GM23338 (cell line): ENCODE measurements at places on chromosomes 7 and 10. TPM values are rescaled to one million over a fixed set of nuclear protein-coding genes. Genes with fewer than 3 reads are reported as not detected.

Gene PRLHR
- 0.24 TPM in 1 of 2 replicates, not detected in the other for total RNA-seq

DNA sequence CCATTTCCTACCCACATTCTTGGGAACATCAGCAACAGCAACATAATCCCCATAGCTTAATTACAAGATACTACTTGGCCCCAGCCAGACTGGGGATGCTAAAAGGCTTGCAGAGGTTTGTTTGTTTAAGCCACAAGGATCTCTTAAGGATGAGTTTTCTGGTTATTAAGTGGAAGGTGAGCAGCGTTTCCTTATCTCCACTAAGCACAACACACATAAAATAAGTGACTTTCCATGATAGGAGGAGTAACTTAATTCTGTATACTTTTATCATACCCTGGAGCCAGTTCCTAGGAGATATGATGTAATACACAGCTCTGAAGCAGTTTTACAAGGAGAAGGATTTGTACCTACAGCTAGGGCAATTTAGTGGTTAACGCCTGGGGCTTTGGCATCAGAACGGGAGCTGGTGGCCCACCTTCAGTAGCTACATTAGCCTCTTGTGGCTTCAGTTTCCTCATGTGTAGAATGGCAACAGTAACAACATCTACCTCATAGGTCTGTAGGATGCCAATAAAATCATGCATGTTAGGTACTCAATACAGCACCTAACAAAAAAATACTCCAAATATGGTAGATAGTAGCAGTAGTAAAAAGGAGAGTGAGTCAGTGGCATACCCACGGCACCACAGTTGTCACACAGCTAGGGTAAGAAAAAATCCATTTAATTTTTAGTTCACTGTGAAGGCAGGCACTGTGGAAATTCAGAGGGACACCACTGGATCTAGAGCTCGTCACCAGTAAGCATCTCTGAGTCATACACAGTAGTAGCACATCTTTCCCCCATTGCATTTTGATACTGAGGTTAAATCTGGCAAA is 55.2 kb downstream of the DOCK4 start:
- no peak for DNase-seq

DNA sequence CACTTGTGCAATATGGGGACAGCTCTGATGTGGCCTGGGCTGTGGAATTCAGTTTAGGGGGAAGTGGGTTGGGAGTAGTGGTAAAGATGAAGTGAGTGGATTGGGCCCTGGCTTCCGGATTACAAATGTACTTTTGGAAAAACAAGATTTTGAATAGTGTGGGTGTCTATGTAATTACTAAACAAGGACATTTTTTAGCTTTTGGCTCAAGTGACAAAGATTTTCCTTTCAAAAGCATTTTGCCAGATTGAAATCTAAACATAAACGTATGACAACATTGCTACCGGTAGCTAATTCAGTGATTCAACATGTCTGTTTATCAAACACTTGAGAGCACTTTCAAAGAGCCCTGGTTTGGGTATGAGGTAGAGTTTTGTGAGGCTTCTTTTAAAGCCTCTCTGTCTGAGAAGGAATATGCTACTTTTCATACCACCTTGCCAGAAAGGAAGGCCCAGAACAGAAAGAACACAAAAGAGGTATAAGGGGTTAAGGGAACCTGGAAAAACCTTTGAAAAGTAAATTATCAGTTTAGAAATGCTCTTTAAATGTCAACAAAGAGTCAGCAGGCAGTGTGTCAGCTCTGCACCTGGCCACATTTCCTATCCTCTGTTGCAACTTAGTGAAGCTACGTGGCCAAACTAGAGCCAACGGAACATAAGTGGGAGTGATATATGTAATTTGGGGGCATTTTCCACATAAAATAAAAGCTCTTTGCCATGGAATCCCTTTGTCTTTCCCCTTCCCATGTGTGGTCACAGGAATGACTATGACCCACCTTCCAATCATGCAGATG is 516.1 kb downstream of the NRG3 start:
- DNase-seq, result no peak

GRCh38 chr7:102392330-102392729 is 3.8 kb upstream of the PRKRIP1 start:
- no peak for DNase-seq
